Aorta (tissue), 5 donors: ENCODE measurements at places on chromosomes 6 and 20.

- no peak for DNase-seq
These were observed 75.2 kb upstream of the ADGRF1 start for GRCh38 chr6:47117314-47117713.

DNA sequence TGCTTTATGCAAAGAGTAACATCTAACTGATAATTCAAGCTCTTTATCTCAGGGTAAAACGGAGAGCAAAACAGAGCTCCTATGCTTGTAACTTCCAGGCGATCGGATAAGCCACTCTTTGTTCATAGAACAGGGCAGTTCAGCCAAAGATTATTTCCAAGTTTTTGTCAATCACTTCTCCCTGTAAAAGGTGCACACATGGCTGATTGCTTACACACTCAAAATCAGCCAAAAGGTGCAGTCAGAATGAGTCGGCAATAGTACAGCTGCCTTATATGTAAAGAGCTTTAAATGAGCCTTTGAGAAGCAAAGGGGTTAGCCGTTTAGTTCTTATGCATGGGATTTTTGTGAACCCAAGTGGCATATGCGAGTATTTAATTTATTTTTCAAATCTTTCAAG, 449.6 kb upstream of the POU3F2 start:
- no peak for DNase-seq

DNA sequence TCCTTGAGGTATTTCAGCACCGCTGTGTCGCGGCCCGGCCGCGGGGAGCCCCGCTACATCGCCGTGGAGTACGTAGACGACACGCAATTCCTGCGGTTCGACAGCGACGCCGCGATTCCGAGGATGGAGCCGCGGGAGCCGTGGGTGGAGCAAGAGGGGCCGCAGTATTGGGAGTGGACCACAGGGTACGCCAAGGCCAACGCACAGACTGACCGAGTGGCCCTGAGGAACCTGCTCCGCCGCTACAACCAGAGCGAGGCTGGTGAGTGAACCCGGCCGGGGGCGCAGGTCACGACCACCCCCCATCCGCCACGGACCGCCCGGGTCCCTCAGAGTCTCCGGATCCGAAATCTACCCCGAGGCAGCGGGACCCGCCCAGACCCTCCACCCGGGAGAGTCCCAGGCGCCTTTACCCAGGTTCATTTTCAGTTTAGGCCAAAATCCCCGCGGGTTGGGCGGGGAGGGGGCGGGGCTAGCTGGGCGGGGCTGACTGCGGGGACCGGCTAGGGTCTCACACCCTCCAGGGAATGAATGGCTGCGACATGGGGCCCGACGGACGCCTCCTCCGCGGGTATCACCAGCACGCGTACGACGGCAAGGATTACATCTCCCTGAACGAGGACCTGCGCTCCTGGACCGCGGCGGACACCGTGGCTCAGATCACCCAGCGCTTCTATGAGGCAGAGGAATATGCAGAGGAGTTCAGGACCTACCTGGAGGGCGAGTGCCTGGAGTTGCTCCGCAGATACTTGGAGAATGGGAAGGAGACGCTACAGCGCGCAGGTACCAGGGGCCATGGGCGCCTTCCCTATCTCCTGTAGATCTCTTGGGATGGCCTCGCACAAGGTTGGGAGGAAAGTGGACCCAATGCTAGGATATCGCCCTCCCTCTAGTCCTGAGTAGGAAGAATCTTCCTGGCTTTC, 693 bp downstream of the HLA-F start:
- DNase-seq: peak; percentile 68

- DNase-seq: no peak
These were observed 67.4 kb downstream of the AIG1 start for GRCh38 chr6:143127941-143128680.

- DNase-seq: no peak
These were observed 94.9 kb downstream of the JARID2 start for GRCh38 chr6:15340775-15341174.

DNA sequence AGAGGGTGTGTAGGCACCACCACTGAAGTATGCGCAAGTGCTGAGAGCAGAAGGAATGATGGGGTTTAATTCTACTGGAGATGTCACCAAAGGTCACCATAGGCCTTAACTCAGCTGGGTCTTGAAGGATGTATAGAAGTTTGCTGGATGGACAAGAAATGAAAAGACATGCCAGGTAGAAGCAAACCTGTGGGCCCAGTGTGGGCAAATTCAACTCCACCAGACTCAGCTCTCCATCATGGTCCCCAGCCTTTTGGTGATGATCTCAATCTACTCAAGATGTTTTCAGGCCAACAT, 124.5 kb downstream of the SNX5 start:
- DNase-seq: no peak

GRCh38 chr6:78093906-78094305, 441.1 kb downstream of the MEI4 start:
- no peak for DNase-seq

DNA sequence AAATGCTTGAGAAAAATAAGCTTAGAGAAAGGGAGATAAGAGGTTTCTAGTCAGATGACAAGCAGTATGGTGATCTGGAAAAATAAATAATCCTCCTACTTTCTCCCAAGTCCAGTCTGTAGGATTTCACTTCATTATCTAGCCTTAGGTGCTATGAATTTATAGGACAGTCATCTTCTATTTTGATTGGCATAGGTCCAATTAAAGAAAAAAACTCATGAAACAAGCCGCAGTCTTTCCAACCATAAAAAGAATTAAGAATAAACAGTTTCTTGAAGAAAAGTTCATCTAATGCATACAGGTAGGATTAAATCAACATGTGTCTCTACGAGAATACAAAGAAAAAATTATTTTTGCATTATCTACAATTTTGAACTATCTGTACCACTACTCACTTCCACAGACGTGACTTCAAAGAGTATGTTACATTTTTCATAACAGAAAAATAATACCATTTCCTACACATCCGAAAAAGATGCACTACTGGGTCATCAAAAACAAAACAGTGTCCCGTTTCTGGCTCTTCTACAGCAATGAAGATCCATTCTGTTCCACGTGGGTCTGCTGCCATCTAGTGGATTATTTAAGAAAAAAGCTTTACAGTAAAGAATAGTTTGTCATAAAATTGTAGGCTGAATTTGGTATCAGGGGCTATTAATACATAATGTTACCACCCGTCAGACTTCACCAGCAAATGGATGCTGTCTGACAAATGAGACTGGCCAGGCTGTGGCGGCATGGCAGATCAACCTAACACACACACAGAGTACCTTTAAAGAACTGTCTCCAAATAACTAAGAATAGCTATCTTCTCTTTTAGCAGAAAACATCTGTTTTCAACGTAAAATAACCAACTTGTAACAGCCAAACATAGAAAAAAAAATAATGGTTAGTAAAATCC, 28.9 kb downstream of the STX7 start:
- DNase-seq: no peak

- no peak for DNase-seq
These were observed 44.7 kb upstream of the ECI2 start for GRCh38 chr6:4179960-4180651.

GRCh38 chr6:35064757-35065440, 76.2 kb downstream of the TCP11 start:
- DNase-seq: no peak

GRCh38 chr20:38926934-38927616, 858 bp downstream of the FAM83D start:
- DNase-seq: no peak

DNA sequence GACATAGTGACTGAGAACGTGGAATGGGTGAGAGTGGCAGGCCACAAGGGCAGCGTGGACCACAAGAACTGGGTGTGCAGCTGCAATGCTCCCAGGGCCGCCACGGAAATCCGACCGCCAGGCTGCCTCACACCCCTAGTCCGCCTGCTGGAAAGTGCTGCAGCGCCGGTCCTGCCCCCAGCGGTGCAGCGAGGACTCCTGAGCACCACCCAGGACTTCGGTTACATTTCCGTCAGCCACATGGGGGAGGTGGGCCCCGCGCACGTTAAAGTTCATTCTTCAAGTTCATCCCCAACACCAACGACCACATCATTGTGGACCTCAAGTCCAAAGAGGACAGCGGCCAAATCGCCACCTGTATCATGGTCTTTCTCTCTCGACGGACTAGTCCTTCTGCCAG, 126.1 kb upstream of the CARMIL1 start:
- DNase-seq: no peak

- no peak for DNase-seq
These were observed 665.7 kb upstream of the SLC35B3 start for GRCh38 chr6:9100869-9101580.

- no peak for DNase-seq
These were observed 99.6 kb upstream of the DST start for GRCh38 chr6:56742122-56742791.

DNA sequence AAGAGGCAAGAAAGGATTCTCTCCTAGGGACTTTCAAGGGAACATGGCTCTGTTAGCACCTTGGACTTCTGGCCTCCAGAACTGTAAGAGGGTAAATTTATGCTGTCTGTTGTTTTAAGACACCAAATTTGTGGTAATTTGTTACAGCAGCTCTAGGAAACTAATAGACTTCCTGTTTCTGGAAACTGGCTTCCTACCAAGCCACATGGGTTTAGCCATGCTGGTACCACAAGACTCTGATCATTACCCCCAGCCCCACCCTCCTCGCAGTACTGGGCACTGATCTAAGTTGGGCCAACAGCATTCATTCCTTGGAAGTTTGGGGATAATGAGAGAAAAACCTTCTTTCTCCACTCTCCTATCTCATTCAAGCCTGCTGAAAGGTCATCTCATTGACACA, 109.5 kb upstream of the SMLR1 start:
- no peak for DNase-seq

- DNase-seq: no peak
These were observed 152.3 kb downstream of the ZFAND3 start for GRCh38 chr6:37971711-37972390.

DNA sequence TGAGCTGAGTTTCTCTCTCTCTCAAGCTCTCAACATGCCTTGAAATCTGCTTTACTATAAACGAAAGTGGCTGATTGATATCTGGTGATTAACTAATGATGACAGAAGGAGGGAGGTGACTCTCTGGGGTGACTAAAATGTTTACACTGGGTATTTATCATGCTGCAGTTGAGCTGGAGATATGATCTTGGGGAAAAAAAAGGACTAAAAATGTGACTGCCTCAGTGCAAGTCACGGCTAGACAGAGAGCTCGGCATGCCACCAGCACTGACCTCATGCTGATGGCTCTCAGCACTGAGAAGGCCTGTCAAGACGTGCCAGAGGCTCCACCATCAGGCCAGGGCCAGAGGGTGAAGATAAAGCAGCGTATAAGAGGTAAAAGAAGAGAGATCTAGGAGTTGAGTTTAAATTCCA, 103.1 kb upstream of the SPACA1 start:
- peak; percentile 90 for DNase-seq

DNA sequence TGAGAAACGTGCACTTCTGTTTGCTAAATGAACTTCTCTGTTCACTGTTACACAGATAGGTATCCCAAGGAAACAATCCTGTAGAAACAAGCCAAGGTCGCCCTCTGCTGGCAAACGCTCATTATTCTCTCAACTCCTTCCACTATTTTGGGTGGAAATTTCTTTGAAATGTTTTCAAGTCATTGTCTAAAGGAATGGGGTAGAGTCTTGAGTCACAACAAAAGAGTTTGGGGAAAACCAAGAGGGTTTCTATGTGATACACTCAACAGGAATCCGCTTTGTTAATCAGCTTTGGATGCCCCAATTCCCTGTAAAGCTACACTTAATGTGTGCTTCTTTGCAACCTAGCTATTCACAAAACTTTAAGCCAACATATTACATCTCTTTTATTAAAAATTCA, 4.6 kb upstream of the RAE1 start:
- peak; percentile 91 for DNase-seq

DNA sequence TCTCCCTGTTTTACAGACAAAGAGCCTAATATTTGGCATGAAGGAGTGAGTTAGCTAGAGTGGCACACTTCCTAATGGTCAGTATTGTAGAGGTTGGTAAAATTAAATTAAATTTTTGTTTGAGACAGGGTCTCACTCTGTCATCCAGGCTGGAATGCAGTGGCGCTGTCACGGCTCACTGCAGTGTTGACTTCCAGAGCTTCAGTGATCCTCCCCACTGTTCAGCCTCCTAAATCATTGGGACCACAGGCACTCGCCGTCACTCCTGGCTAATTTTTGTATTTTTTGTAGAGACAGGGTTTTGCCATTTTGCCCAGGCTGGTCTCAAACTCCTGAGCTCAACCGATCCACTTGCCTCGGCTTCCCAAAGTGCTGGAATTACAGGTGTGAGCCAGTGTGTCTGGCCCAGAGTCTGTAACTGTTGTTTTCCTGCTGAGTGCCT, 70.9 kb downstream of the SCAND1 start:
- no peak for DNase-seq

DNA sequence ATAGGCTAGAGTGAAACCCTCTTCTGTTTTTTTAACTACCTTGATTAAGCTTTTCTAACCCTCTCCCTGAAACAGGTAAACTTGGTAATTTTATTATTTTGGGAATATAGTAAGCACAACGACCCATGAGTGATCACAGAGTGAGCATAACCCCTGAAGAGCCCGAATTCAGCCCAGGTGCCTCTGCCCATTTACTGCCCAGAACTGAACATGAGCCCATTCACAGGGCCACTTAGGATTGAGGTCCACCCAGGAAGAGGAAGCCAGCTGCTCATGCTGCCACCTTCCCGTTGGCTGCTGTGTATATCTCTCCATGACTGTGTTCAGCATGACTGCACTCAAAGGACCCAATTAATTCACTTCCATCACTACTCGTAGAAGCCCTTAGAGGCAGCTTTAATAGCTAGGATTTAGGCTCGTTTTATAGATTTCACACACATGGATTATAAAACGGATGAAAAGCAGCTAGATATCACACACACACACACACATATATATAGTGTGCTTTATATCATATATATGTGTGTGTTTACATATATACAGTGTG, 8.3 kb upstream of the PDE10A start:
- DNase-seq: no peak

- no peak for DNase-seq
These were observed 106.8 kb upstream of the RPS6KA2 start for GRCh38 chr6:166733900-166734299.
